D721Med (cell line): ENCODE measurements at places on chromosomes 11 and 22.
A peak's percentile ranks its signal among the peaks of the same experiment; 100 is the strongest.

DNA sequence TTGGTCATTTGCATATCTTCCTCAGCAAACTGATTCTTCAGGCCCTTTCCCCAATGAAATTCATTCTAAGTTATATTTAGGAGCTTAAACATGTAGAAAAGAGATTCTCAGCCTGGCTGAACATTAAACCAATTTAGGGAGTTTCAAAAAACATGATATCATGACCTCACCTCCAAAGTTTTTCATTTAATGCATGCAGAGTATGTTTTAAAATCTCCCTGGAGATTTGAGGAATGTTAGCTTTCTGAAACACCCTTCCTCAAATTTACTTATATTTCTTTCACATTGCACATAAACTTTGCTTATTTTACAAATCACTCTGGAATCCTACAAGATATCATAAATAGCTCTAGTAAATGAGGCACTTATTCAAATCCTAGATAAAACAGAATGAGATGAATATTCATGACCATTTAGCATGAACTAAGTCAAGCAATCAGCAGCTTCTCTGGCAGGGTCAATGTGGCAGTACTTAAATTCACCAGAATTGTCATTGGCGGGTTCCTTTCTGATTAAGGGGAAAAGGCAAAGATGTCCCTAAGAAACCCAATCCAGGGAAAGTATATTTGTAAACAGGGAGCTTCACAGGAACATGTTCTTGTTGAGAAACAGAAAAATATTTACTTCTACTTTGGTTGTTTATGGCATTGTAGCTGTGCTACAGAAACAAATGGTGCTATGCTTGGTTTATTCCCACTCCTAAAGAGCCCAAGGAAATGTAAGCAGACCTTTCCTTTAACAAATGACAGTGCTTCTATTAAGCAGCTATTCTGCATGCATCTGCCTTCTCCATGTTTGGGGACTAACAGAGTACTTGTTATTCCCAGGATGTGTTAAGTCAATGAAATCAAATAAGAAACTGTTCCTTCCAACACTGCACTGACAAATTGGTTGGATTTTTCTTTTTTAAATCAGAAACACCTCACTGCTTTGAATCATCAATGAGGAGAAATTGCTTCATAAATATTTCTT, 162.3 kb downstream of the C11orf87 start:
- DNase-seq: no peak

DNA sequence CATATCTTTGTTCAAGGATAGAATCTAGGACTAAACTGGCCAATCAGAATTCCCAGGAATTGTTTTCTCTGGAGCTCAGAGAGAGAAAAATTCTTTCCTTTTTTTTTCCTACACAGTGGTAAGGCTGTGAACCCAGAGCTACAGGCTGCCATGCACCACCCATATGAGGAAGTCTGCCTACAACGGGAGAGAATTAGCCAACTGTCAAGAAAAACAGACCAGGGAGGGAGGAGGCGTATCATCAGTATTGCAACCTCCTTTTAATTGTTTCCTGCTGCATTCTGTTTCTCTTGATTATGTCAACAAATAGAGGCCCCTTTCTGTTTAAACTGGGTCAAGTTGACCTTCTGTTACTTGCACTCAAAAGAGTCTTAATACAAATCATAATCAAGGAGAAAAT, 176.5 kb upstream of the UBASH3B start:
- DNase-seq: no peak

DNA sequence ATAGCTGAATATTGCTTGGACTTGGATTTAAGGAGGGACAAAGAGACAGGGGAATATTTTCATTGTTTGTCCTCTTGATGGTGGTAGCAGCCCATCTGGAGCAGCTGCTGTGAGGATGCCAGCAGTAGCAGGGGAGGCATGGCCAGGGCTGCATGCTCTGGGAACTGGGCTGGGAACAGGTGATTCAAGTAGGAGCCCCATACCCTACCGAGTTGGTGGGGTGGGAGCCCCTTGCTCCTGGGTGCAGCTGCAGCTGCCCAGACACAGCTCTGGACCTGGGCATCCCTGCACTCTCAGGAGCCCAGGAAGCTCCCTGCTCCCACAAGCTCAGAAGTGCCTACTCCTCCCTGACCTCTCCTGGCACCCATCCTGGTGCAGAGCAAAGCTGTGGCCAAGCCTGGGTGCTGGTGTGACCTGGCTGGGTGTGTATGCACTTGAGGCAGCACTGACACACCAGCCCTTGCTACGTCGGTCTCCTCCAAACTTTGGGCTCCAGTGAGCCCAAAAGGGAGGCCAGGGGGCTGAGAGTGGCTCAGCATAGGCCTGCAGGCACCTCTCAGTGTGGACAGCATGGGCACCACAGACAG, 341.8 kb upstream of the CCDC179 start:
- no peak for DNase-seq

- DNase-seq: no peak
Observed at GRCh38 chr11:76119779-76120178, 86.5 kb downstream of the WNT11 start.

GRCh38 chr22:20037419-20037818, 16.5 kb downstream of the TANGO2 start:
- DNase-seq: no peak

GRCh38 chr11:1051356-1052132, 15.0 kb upstream of the MUC6 start:
- DNase-seq: no peak

GRCh38 chr11:23688411-23688810, 808.4 kb upstream of the LUZP2 start:
- no peak for DNase-seq

DNA sequence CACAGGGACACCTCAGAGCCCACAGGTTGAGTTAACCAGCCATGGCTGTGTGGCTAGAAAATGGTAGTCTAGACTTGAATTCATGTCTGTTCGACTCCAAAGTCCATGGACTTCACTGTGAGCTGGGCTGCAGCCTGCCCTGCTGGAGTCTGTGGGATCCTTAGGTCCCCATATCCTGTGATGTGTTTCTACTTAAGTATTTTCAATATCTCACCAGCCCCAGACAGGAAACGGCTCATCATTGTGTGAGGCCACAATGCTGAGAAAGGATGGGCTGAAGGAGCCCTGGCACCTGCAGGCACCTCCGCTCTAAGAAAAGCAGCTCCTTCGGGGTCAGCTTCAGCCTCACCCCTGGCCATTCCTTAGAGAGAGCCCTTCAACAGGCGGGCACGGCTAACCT, 93.1 kb downstream of the NAT10 start:
- DNase-seq: no peak

DNA sequence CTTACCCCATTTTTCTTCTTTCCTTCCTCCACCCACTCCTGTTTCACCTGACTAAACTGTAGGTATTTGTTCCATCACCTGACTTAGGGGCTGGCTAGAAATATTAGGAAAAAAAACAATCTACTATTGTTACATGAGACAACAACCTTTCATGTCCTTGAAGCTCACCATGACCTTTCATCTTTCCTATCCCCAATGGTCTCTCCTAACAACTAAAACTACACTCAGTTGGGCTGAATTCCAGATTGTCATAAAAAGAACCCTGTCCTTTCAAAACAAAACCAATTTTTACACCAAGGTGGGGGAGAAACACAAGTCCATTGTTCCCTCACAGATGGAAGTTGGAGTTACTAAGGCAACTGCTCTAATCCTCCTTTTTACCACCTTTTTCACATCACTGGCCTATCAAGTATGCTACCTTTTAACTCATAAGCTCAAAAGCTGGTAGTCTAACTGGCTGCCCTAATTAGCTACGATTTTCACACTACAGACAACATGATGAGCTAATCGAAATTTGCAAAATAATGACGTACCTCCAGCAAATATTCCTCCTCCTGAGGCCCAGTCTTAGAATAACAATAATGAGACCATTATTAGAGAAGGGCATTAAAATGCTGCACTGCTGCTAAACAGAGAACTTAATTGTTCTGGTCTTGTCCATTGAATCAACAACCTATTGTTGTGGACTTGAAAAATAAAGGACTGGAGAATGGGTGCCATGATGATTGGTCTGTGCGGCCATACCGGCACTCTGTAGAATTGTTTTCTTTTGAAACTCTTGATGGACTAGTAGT, 46.5 kb upstream of the SOX6 start:
- DNase-seq: no peak

- DNase-seq: no peak
Observed at GRCh38 chr11:20621679-20622078, 22.3 kb downstream of the SLC6A5 start.

GRCh38 chr11:64241491-64242374, 838 bp downstream of the FKBP2 start:
- peak; percentile 78 for DNase-seq

DNA sequence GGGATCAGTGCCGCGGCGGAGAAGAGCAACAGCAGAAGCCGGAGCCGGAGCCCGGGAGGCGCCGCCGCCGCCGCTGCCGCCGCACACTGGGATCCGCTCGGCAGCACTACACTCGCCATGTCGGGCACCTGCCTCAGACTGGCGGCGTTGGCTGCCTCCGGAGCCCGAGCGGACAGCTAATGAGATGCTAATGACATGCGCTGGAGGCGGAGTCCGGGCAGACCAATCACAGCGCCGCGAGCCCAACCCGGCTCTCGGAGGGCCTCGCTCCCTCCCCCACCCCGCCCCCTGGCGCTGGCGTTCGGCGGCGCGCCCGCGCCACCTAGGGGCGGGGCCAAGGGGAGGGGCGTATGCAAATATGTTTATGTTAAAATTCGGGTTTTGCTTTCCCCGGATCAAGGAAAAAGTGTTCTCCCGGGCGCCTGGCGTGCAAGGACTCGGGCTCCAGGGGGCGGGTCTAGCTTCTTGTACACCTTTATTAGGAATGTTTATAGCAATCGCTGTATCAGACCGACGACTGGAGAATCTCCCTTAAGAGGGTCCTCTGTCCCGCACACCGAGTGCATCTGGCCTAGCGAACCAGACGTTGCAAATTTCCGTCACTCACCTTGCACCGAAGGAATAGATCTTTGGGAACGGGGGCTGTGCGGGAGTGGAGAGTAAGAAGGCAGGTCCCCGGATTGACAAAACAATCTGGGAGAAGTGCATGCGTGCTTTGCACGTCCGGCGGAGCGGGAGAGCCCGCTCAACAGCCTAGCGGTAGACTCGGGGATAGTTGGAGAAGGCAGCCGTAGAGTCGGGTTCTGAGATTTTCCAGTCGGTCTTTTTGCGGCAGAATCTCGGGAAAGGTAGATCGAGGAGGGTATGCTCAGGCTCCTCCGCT, at the start of gene CADM1:
TSS of gene CADM1 (minus strand) at position 140 of the 883 bp plus-strand sequence.
- DNase-seq: peak; percentile 71

- no peak for DNase-seq
Observed at GRCh38 chr11:19181531-19182261, 20.1 kb downstream of the CSRP3 start.

DNA sequence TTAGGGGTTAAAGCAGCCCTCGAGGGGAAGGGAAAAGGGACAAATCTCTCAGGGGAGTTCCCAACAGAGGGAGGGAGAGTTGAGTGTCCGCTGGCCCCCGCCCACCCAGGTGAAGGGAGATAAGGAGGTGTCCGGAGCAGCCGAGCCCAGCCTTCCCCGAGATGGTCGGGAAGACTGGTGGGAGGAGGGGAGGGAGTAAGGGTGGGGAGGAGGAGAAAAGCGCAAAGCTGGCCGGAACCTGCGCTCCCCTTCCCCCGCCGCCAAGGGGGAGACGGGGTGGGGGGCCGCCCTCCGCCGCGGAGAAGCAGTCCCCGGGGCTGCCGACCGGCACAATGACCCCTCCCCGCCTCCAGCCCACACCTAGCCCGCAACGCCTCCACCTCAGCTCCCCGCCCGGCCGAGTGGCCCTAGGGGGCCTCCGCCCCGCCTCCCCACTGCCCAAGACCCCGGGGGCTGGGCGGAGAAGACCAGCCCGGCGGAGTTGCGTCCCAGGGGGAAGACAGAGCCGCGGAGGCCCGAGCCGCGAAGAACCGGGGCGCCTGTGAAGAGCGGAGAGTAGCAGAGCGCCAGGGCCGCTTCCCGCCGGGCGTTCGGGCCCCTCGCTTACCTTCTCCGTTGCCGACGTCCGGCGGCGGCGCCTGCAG, 479 bp downstream of the RSF1 start:
- no peak for DNase-seq

GRCh38 chr22:45430871-45431270, 17.4 kb downstream of the RIBC2 start:
- DNase-seq: no peak

GRCh38 chr11:117423046-117423575, 95.5 kb downstream of the CEP164 start:
- no peak for DNase-seq

DNA sequence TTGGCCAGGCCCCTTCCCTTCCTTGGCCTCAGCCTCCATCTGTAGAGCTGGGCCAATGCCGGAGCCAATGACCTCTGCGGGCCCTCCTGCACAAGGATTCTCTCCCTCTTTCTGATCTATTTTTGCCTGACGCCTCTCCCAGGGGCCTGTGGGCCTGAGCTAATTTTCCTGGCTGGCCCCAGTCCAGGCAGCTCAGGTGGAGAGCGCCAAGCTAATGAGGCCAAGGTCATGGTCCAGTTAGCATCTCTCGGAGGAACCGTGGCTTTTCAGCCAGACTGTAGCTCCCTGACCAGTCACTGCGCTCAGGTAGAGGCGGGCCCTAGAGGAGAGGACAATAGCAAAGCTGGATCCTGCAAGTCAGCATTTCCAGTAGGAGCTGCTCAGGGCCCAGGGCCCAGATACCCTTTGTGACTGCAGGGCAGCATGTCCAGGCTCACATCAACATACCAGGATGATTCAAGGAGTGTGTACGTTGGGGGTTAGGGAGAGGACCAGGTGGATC, 43.5 kb downstream of the APOL3 start:
- DNase-seq: no peak

GRCh38 chr11:63915961-63916836, 765 bp downstream of the RCOR2 start:
- DNase-seq: no peak

DNA sequence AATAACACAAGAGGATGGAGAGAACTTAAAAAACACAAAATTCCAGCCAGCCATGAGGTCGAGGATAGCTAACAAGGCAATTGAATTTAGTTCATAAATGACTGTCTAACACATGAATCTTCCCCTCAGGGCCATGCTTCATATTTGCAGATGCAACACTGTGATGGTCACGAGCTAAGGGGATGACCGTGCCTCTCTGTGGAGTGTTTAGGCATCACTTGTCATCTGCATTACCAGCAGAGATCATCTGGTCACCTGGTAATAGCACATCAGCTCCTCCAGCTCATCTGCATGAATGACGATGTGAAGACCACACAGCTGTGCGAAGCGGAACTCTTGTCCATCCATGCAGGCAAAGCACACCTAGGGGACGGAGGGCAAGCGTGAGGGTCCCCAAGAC, 20.9 kb upstream of the SLC25A1 start:
- no peak for DNase-seq

- no peak for DNase-seq
Observed at GRCh38 chr22:24812950-24813775, 7.2 kb downstream of the SGSM1 start.

- DNase-seq: no peak
Observed at GRCh38 chr11:47524291-47524874, 28.5 kb downstream of the CELF1 start.

GRCh38 chr11:71566081-71566620, 788 bp downstream of the KRTAP5-10 start:
- DNase-seq: no peak
